HT1080 (cell line): ENCODE measurements at places on chromosomes 7 and 10. TPM values are rescaled to one million over a fixed set of nuclear protein-coding genes. Genes with fewer than 3 reads are reported as not detected.
A peak's percentile ranks its signal among the peaks of the same experiment; 100 is the strongest.

- no peak for DNase-seq
Measured at GRCh38 chr7:122919643-122920181, 33.5 kb upstream of the CADPS2 start.

DNA sequence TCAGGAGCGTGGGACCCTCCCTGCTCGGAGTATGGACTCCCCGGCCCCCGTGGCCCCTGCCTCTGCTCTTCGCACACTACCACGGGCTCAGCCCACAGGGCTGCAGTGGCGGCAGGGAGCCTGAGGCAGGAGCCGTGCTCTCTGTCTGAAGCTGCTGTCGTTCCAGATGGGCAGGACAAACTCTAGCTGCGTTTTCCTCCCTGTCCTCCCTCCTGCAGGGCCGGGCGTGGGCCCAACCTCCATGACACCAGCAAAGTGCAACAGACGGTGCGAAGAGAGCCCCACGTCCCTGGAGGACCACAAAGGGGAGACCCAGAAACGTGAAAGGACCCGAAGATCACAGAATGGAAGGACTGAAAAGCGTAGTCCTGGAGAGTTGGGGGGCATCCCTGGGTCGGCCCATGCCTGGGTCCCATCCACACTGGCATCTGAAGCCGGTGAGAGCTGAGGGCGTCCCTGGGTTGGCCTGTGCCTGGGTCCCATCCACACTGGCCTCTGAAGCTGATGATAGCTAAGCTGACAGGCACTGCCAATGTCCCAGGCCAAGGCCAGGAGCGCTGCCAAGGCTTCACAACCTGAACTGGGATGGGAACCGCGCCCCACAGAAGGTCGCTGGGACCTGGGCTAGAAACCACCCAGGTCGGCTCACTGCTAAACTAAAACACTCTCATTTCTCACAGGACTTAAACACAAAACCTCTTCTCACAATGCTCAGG, 267.0 kb downstream of the MAD1L1 start:
- DNase-seq: no peak

GRCh38 chr10:119604468-119604867, 7.7 kb upstream of the TIAL1 start:
- DNase-seq: no peak

DNA sequence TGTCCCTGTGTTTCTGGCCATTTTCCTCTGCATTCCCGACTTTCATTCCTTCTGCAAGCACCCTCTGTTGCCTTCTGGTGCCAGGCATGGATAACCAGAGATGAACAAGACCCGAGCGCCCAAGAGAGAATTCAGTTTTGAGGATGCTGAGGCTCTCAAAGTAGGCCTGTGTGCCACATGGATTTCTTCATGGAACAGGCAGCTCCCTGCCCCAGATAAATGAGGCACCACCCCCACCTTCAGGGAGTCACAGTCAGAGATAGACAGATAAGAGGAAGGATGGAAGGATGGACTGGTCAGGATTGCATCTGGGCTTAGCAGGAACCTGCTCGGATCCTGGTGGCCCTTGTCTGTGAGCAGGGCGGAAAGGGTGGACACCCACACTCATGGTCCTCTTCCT, 49.4 kb downstream of the ADCYAP1R1 start:
- no peak for DNase-seq

DNA sequence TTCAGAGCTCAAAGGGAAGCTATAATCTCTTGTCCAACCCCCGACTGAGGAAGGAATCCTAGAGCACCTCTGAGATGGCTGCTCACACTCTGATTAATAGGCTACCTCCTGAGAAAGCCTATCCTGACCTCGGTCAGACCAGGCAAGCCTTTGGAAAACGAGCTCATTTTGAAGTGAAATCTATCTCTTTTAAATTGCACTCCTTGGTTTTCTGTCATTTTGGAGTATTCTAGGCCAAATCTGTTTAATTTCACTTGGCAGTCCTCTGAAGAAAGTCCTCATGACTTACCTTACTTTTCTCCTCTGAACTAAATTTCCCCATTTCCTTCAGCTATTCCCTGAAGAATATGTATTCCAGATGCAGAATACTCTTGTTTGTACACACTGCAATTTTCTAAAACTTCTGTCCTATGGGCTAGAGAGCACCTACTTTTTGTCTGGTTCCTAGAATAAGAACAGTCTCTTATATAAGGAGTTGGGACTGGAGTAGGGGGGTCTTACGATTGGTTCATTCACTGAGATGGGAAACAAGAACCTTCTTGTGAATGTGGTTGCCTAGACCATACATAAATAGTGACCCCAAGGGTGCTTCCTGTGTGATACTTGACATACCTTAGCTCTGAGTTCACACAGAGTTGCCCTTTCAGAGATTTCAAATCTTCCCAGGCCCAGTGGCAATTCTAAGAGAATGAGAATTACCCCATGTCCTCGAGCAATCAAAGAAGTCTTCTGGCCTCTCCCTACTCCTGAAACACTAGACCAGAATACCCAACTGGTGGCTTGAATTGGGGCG, 31.9 kb upstream of the HPS1 start:
- DNase-seq: peak; percentile 72

The CHST15 gene
- 10.9 and 19.2 TPM in 2 replicates for total RNA-seq

The SHH gene
- total RNA-seq: not detected in 2 replicates

The SAMD9 gene
- total RNA-seq: 5.3 and 6.4 TPM in 2 replicates
